ENCODE measurements at places on chromosomes 12 and 14.

GRCh38 chr12:47359310-47360092 is 279.7 kb upstream of the AMIGO2 start:
- DNase-seq: no peak

DNA sequence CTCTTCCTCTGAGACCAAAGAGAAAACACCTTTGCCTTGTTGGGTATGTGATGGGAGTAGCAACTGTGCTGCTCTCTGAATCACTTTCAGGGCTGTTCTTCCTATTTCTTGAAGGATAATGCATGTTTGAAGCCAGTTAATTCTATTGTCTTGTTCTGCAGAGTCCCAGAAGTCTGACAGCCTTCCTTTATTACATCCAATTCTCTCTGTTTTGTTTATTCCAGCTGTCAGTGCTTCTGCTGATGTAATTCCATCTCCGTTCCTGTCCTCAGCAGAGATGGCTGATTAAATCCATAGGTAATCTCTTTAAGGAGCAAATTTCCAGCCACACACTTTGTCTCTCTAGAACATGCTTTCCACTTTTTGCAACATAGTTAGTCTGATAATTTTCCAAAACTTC is 59.7 kb downstream of the MGAT4C start:
- no peak for DNase-seq

GRCh38 chr12:34389378-34390170 is 367.3 kb downstream of the ALG10 start:
- DNase-seq: no peak

GRCh38 chr14:48622980-48623379 is 947.6 kb upstream of the MDGA2 start:
- no peak for DNase-seq

DNA sequence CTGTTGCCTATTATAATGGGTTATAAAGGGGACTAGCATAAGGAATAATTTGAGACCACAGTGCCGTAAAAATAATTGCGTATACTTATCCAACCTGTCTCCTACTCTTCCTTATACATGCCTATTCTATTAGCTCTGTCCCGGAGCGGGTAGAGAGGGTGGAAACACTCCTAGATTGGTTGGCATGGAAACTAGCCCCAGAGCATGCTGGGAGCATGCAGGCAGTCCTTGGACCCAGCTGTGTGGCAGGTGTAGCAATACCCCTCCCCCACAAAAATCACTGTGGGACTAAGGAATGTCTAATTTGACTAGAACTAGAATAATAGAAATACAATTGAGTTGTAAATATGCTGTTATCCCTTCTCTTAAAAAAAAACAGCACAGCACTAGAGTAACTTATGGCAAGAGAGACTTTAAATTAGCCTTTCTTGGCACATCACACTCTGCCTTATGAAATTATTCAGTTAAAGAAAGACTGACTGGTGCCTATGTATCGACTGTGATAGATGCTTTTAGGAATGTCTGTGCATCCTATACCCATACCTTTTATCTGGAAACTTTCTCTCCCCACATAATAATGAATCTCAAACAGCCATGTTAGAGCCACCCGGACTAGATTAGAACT is 244.0 kb upstream of the DAAM1 start:
- DNase-seq: peak; percentile 83

DNA sequence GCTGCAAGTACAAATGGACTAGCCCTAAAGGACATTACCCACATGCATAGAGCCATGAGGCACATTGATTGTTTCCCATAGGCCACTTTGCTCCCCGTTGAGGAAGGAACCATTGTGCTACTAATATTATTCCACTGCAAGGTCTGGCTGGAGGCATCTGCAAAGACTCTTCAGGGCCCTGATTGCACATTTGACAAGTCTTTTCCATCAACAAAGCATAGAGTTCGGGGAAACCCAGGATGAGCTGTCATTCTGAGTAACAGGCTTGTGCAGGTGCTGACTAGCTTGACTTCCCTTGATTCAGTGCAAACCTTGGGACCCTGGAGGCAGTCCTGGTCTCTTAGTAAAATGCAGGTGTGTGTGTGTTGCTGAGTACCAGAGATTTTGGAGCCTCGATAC is 73.8 kb downstream of the SUSD6 start:
- peak; percentile 33 for DNase-seq

GRCh38 chr12:26790645-26790994 is 42.4 kb downstream of the ITPR2 start:
- DNase-seq: no peak

- peak; percentile 39 for DNase-seq
These were observed 358.2 kb downstream of the DIO2 start for GRCh38 chr14:79852950-79853744.

- no peak for DNase-seq
These were observed 620.1 kb downstream of the MED13L start for GRCh38 chr12:115657081-115658013.

DNA sequence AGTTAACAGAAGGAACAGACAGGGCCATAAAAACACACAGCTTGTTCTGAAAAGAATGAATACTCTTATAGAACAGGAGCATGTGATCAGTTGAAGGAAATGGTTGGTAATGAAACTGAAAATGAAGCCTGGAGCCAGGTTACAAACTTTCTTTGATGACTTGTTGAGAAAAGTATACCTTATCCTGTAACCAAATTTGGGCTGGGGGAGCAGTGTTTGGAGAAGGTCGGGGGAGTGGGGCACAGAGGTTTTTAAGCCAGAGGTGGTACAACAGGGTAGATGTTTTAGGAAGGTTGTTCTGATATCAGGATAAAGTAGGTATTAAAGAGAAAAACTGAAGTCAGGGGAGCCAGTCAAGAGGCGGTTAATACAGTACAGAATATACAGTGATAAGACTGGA is 8.2 kb downstream of the GOLT1B start:
- DNase-seq: no peak

- DNase-seq: no peak
These were observed 76.7 kb downstream of the MED13L start for GRCh38 chr12:116200812-116201211.

GRCh38 chr12:57031789-57032188 is 15.5 kb upstream of the TAC3 start:
- DNase-seq: no peak

GRCh38 chr12:57454566-57455373 is at the start of gene INHBE:
Gene INHBE (plus strand): TSS chr12:57455307. CDS start chr12:57455537, 230 bp downstream.
- DNase-seq: peak; percentile 74

- DNase-seq: no peak
These were observed 106.0 kb downstream of the PELI2 start for GRCh38 chr14:56224229-56224628.

- DNase-seq: no peak
These were observed 2.6 kb upstream of the ANKLE2 start for GRCh38 chr12:132764231-132764630.

DNA sequence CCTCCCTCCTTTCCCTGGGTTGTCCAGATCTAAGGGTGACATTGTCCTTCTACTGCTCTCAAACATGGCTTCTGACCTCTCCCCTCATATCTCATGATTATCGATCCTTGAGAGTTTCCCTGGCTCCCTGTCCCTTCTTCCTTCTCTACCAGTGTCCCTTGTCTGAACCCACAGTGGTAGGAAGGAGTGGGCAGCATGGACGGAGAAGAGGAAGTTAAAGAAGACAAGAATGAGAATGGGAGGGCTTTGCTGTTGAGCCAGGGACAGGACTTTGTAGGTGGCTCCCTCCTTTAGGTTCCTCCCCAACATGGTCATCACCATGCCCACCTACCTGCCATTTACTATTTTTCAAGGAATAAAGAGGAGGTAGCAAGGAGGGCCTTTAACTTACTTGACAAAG is 166.7 kb downstream of the TMEM117 start:
- DNase-seq: no peak

DNA sequence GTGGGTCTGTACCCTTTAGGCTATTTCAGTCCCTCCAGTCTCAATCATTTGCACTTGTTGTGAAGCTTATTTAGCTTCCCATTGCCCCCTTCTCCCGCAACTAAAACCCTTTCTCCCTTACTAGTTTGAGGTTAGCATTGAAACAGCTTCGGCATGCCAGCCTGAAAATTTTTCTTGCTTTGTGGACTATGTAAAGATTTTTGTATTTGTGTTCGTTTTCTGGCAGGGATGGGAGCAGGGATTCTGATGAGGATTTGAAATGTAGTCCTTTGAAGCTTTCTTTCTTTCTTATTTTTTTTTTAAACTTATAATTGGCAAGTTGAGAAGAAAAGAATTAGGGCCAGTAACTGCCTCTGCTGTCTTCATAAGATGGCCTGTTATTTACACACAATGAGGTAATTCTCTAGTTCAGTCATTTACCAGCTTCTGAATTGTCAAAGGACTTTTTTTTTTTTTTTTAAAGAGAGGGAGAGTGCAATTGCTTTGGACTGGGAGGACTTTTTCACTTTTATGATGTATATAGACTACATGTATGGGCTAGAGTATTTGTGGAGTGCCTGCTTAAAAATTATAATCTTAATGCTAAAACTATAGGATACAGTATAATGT is 29.0 kb downstream of the PALS1 start:
- peak; percentile 54 for DNase-seq

DNA sequence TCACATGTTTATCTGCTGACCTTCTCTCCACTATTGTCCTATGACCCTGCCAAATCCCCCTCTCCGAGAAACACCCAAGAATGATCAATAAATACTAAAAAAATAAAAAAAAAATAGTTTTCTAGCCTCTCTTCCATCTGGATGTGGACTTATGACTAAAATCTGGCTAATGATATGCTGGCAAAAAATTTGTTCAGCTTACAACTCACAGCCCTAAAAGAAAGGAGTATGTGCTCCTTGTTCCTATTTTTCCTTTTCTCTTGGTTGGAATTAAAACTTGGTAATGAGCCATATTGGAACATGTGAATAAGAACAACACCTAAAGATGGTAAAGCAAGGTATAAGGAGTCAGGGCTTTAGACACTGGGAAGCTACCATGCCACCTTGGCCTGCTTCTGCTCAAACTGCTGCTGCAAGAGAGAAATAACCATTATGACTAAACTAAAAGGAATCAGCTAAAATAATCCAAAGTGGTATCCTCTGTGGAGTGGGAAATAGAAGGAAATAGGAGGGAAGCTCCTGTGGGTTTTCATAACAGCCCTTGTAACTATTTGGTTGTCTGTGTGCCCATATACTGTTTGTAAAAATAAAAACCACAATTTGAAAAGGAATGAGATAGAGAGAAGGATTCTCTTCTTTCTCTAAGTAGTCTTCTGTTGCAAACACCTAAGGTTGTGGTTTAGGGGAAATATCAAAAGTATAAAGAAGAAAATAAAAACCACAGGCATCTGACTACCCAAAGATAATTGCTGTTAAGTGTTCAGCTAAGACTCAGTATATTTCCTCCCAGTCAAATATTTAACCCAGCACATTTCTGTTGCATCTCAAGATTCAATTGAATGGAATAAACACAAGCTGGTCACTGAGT is 53.8 kb downstream of the SDR9C7 start:
- no peak for DNase-seq

- DNase-seq: peak; percentile 87
These were observed at the start of gene REM2 for GRCh38 chr14:22883173-22883976. Gene REM2 (plus strand): TSS chr14:22883222. CDS start chr14:22883288, 66 bp downstream.

- DNase-seq: no peak
These were observed 22.0 kb downstream of the TTC9 start for GRCh38 chr14:70663707-70664179.

DNA sequence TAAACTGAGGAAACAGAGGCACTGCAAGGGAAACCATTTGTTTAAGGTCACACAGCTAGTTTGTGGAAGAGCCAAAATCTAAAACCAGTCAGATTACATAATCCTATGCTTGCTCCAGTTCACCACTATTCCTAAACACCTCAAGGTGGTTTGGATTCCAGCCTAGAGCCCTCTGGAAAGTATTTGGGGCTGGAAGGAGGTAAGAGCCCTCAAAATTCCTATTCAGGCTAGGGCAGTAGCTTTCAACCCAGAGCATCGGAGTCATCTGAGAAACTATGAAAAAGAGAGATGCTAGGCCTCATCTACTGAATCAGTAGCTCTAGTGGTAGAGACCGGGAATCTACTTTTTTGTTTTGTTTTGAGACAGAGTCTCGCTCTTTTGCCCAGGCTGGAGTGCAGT is 16.0 kb upstream of the SPPL3 start:
- no peak for DNase-seq

GRCh38 chr12:70919597-70920035 is 922 bp downstream of the PTPRR start:
- DNase-seq: peak; percentile 77

GRCh38 chr12:1201886-1202285 is 210.9 kb downstream of the ERC1 start:
- DNase-seq: no peak

- DNase-seq: peak; percentile 58
These were observed 12.9 kb downstream of the COL2A1 start for GRCh38 chr12:47991106-47992061.

DNA sequence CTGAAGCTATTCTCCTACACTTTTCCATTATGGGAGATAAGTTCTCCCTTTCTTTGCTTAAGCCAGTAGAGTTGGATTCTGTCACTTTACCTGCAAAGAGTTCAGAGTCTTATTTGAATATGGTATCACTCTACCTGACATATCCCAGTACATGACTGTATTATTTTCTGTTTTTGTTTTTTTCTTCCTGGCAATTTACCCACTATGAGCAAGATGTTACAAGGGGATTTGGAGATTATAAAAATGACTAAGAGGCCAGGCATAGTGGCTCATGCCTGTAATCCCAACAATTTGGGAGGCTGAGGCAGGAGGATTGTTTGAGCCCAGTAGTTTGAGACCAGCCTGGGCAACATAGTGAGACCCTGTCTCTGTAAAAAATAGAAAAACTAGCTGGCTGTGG is 46.4 kb upstream of the CHST11 start:
- DNase-seq: no peak

DNA sequence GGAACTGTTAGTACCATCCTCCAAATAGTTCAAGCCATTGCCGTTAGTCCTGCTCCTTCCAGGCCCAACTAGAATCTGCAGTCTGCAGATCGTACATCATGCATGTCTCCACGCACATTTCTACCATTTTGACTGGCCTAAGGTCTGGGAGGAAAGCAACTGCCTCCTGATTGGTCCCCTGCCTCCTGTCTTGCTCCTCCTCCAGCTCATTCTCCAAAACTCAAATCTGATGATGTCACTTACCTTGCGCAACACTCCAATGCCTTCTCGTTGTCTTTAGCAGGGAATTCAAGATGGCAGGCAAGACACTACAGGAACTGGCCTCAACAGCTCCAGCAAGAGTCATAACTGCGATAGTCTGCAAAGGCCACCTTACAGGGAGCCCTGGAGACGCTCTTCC is 9.7 kb upstream of the HCAR1 start:
- DNase-seq: no peak

DNA sequence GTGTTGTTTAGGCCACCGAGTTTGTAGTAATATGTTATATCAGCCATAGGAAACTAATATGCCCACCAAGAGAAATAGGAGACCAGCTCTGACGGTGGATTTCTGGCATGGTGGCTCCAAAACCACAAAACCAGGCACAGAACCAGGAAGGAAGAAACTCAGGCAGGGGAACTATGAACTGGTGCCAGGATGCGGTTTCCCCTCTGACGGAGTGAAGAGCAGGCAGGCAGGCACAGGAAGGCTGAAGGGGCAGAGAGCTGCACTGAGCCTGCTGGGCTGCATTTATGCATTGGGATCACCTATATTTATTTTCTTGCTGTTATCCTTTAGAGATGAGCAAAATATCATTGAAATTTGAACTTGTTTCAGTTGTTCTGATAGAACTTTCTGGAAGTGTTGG is 479.4 kb downstream of the VRK1 start:
- no peak for DNase-seq

Data from eye (tissue), 1 donor.